ENCODE measurements at places on chromosomes 12 and 14.

- DNase-seq, result no peak
Measured at GRCh38 chr12:25051656-25052195, 102.8 kb upstream of the BCAT1 start.

DNA sequence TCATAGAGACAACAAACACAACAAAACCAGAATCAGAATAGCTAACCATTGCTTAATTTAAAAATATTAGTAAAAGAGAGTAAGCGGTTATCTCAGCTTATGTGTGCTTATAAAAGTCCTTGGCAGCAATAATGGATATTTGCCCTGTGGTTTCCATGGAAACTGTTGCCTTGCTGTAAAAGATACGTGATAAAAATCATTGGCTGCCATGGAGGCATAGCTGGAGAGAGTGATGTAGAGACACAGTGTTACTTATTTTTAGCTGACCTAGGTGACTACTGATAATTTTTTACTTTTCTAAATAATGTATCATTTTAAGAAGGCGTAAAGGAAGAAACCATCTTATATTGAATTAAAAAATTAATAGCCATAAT, 92.9 kb downstream of the ERC1 start:
- no peak for DNase-seq

DNA sequence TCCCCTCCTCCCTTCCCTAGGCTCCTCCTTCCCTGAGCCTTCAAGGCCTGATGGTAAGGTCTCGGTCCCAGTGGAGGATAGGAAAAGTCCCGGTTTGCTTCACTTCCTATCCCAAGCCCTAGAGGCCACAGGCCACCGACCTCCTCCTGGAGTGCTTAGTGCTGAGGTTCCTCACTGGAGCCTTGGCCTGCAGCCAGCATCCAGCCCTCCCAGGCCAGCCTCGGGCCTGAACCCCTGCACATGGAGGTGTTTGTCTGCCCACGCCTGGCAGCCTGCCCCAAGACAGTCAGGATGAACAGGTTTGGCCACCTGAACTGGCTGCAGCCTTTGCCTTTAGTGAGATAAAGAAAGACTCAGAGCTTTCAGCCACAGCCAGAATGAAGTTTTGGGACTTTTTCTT, 15.8 kb upstream of the KRT7 start:
- DNase-seq, result peak; percentile 80

DNA sequence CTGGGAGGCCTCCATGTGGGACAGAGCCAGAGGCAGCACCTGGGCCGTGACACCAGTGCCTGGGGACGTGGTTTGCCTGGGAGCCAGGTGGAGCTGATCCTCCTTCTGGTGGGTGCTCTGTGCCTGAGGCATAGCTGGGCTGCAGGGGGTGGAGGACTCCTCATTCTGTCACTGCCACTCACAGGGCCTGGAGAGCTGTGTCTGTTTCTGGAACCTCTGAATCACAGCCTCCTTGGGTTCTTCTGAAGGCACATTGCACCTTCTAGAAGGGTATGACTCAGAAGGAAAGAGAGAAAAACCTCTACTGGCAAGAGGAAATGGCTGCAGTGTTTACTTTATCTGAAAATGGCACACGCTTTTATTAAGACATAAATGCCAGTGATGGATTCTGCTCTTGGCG, 659.8 kb downstream of the VRK1 start:
- DNase-seq, result no peak

All from posterior vena cava (tissue), 2 donors.